Pancreas (tissue), 10 donors: ENCODE measurements at places on chromosomes 1 and 21. TPM values are rescaled to one million over a fixed set of nuclear protein-coding genes. Genes with fewer than 3 reads are reported as not detected.

- H3K4me1 ChIP-seq: peaks cover 3% of the 10 kb centered on the region
- DNase-seq: no peak
- no peaks in the 10 kb centered on the region for H3K36me3 ChIP-seq
These were observed 20.0 kb upstream of the RD3 start for GRCh38 chr1:211511947-211512346.

HMGN2 gene
- 121 TPM for total RNA-seq

MIXL1 gene
- total RNA-seq: not detected

- H3K27me3 ChIP-seq: no peaks in the 10 kb centered on the region
- H3K4me1 ChIP-seq: no peaks in the 10 kb centered on the region
These were observed 9.3 kb downstream of the SLAMF8 start for GRCh38 chr1:159835862-159836525.

TEX38 gene
- total RNA-seq: not detected

DNA sequence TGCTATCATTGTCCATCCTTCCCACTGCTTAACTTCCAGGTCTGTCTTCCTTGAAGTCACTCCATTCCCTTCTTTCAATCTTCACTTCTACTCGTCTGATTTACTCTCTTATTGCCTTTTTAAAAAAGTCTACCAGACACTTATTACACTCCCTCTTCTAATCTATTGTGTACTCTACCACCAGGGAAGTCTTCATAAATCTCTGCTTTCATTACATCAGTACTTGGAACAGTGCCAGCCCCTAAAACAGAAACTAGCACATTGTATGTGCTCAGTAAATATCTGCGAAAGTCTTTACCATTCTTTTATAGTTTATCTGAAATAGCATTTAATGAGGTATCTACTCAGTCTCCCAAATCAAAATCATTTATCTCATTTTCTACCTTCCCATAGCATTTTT, 236.4 kb downstream of the USH2A start:
- H3K4me3 ChIP-seq: no peak overlapping the region
- H3K27me3 ChIP-seq: no peaks in the 10 kb centered on the region
- no peak overlapping the region for H3K27ac ChIP-seq
- H3K36me3 ChIP-seq: no peaks in the 10 kb centered on the region
- no peaks in the 10 kb centered on the region for H3K4me1 ChIP-seq

DNA sequence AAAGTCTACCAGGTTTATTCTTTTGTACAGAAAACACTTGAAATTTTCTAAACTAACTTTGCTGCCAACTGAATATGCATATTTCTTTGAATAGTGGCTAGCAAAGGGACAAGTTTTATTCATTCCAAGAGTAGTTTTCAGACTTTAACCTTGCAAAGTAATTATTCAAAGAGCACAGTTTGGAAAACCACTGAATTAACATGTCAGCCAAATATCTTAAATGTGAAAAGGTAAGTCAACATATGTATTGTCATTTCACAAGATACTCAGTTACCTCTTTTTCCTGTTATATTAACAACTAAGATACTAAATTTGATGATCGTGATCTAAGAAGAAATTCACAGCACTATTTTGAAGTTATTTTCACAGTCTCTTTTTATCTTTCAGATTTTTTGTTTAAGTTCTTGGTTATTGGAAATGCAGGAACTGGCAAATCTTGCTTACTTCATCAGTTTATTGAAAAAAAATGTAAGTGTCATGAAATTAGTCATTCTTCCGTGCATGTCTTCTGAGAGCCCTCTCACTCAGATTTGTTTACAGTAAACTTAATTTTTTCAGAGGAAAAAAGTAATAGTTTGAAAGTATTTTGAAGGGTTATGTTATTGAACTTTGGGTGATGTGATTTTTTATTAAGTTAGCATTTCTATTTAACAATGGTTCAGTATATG, 15.3 kb downstream of the RAB4A start:
- H3K27ac ChIP-seq: no peak overlapping the region
- H3K27me3 ChIP-seq: no peaks in the 10 kb centered on the region
- no peak for DNase-seq
- no peaks in the 10 kb centered on the region for H3K4me1 ChIP-seq

- H3K27ac ChIP-seq: no peak overlapping the region
- H3K4me1 ChIP-seq: no peaks in the 10 kb centered on the region
- DNase-seq: no peak
- no peaks in the 10 kb centered on the region for H3K27me3 ChIP-seq
These were observed 30.9 kb downstream of the PROX1 start for GRCh38 chr1:214018386-214019268.

AGMAT gene
- 0.57 TPM for total RNA-seq

FCN3 gene
- total RNA-seq: 2.3 TPM

UBXN10 gene
- total RNA-seq: 0.54 TPM

GRCh38 chr1:68314151-68314780, 81.9 kb upstream of the WLS start:
- no peaks in the 10 kb centered on the region for H3K27me3 ChIP-seq
- H3K4me1 ChIP-seq: no peaks in the 10 kb centered on the region
- DNase-seq: no peak

DNA sequence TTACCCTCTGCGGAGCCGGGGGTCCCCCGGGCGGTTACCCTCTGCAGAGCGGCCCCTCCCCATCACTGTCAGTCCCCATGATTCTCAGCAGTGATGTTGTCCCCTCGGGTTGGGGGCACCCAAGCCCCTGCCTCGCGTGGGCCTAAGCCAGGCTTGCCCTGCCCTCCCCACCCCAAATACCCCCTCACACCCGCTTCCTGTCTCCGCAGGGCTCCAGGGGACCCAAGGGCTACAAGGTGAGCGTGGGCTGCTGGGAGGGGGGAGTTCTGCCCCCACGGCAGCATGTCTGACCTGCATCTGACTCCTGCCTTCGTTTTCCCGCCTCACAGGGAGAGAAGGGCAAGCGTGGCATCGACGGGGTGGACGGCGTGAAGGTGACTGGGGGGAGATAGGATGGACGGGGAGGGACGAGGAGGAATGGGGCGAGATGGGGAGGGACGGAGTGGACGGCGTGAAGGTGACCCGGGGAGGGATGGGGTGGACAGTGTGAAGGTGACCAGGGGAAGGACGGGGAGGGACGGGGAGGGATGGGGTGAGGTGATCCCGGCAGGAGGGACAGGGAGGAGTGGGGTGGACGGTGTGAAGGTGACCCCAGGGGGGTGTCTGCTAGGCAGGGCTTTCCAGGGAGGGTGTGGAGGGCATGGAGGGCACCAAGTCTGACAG, 8.6 kb downstream of the COL6A1 start:
- H3K4me1 ChIP-seq: no peaks in the 10 kb centered on the region
- no peaks in the 10 kb centered on the region for H3K36me3 ChIP-seq
- H3K27me3 ChIP-seq: no peaks in the 10 kb centered on the region
- no peak overlapping the region for H3K27ac ChIP-seq
- no peak for DNase-seq

DNA sequence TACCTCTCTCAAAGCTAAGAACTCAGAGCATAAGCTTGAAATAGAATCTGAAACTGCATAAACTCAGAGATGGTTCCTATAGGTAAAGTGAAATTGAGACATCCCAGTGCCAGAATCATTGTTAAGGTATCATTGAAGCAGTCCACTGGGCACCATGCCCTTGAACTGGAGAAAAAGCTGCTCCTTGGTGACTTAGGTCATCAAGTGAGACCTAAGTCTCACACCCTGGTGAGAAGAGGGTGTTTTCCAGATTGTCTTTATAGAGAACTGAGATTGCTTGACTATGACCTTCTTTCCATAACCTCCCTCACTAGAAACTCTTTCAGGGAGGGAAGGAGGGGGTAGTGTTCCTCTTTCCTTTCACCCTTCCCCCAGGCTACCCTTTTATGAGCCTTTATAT, 9.4 kb upstream of the ATP6V1G3 start:
- H3K4me1 ChIP-seq: no peaks in the 10 kb centered on the region
- H3K4me3 ChIP-seq: no peak overlapping the region
- no peaks in the 10 kb centered on the region for H3K27me3 ChIP-seq
- H3K36me3 ChIP-seq: no peaks in the 10 kb centered on the region

GRCh38 chr1:192061556-192061955, 96.7 kb upstream of the RGS18 start:
- H3K27ac ChIP-seq: no peak overlapping the region
- no peaks in the 10 kb centered on the region for H3K36me3 ChIP-seq
- no peak for DNase-seq
- no peaks in the 10 kb centered on the region for H3K27me3 ChIP-seq
- H3K4me1 ChIP-seq: no peaks in the 10 kb centered on the region

- no peak overlapping the region for H3K4me3 ChIP-seq
- no peaks in the 10 kb centered on the region for H3K27me3 ChIP-seq
- H3K4me1 ChIP-seq: no peaks in the 10 kb centered on the region
- no peaks in the 10 kb centered on the region for H3K36me3 ChIP-seq
These were observed 451.5 kb upstream of the ADAMTS5 start for GRCh38 chr21:27418346-27418745.

KPRP gene
- total RNA-seq: not detected

LCE1F gene
- not detected for total RNA-seq

GRCh38 chr1:189658381-189658780, 819.3 kb downstream of the BRINP3 start:
- no peak overlapping the region for H3K4me3 ChIP-seq
- DNase-seq: no peak
- H3K4me1 ChIP-seq: no peaks in the 10 kb centered on the region

DNA sequence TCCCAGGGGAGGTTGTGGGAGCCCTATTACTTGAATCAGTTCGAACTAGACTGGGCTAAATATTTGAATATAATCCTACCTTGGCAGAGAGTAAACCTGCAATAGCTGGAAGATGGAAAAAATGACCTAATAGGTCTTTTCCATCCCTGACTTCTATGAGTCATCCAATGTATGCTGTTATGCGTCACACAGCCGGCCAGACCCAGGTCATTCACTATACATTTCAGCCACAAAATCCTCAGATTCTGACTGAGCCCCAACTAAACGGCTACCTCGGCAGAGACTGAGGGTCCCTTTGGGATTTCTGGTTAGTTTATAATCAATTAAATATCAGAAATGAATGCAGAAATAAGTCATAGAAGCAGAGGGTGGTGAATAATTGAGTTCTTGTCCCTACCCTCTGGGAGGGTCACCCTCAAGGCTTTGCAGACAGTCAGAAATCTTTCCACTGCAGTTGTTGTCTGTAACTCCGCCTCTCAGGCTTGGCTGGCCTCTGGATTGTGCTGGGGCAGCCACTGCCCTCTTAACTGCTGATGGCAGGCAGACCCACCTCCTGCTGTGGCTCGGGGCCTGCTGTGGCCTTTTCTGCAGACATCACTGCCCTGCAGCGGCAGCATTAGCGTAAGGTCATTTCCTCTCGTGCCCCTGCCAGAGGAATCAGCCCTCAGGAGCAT, 240.5 kb downstream of the TGFB2 start:
- no peaks in the 10 kb centered on the region for H3K27me3 ChIP-seq
- H3K27ac ChIP-seq: no peak overlapping the region
- no peak overlapping the region for H3K4me3 ChIP-seq
- no peaks in the 10 kb centered on the region for H3K36me3 ChIP-seq
- DNase-seq: no peak
- no peaks in the 10 kb centered on the region for H3K4me1 ChIP-seq

DNA sequence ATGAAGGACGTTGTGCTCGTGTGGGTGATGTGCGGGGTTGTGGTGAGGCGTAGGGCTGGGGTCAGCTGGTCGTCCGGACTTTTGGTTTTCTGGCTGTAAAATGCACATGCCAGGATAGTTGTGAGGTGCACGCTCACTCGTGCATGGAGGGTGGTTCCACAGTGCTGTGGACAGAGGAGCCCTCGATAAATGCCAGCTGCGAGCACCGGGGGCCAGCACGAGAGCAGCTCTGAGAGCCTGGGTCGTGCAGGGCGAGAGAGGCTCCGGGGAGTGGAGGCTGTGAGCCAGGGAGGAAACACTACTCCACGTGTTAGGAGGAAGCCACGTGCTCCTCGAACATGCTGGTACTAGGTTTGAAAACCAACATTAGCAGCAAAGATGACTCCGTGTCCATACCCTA, 39.4 kb downstream of the COL18A1 start:
- no peaks in the 10 kb centered on the region for H3K36me3 ChIP-seq
- no peak overlapping the region for H3K27ac ChIP-seq
- no peak for DNase-seq
- no peaks in the 10 kb centered on the region for H3K27me3 ChIP-seq
- no peaks in the 10 kb centered on the region for H3K4me1 ChIP-seq

LRRC71 gene
- not detected for total RNA-seq

RIPK4 gene
- total RNA-seq: 10.0 TPM

GRCh38 chr1:28815533-28816185, 3.7 kb downstream of the OPRD1 start:
- H3K27me3 ChIP-seq: no peaks in the 10 kb centered on the region
- DNase-seq: no peak
- no peak overlapping the region for H3K27ac ChIP-seq
- H3K36me3 ChIP-seq: no peaks in the 10 kb centered on the region

DNA sequence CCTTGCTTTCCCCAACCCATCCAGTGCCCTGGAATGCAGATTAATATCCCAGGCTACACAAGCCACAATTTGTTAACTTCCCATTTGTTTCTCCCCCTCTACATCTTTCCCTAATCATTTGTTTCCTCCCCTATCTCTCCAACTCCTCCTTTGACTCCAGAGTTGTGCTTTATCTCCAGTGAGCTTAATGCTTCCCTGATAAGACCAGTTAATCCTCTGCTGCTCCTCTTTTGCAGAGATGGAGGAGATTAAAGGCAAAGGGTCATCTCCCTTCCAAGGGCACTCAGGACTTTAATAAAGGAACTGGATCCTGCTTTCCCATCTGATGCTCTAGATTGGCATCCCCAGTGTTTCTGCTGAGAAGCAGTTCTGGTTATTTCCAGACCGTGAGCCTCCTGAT, 7.1 kb downstream of the FAM78B start:
- DNase-seq: no peak
- H3K27ac ChIP-seq: no peak overlapping the region
- no peaks in the 10 kb centered on the region for H3K27me3 ChIP-seq
- H3K4me1 ChIP-seq: no peaks in the 10 kb centered on the region
- no peaks in the 10 kb centered on the region for H3K36me3 ChIP-seq

DNA sequence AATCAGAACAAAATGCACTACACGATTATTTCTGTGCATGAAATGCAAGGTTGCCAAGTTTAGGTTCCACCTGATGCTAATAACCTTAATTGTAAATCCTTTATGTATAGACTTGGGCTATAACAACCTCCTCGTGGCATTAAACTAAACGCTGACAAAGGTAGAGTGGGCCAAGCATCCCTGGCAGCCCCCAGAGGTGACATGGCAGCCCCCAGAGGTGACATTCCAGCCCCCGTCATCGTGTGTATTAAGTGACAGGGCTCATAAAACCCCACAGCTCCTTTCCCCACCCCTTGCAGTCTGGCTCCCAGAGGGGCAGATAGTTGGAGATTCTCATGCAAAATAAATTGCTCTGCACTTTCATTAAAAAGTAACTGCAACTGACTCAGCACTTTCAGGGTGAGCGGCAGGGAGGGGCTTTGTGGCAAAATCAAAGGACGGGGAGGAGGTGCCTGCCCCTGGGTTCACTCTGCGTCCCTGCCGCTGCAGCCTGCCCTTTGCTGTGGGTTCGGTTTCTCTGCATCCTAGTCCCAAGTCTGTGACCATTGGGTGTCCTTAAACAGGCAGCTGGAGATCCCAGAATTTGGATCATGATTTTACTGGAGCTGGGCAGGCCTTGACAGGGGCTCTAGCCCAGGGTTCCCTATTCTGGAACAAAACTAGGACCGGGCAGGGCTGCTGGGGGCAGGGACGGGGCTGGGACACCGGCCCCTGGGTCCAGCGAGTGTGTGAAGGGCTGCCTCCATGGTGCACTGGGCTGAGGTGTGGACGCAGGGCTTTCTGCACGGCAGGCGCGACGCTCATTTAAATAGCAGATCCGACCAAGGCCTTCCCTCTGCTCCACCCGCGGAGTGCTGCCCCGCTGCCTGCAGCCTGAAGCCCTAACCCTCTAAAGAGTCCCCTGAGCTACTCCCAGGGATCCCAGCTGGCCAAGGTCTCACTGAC, 234.9 kb upstream of the VAMP3 start:
- no peaks in the 10 kb centered on the region for H3K4me1 ChIP-seq
- H3K36me3 ChIP-seq: no peaks in the 10 kb centered on the region
- DNase-seq: peak; percentile 30
- no peak overlapping the region for H3K27ac ChIP-seq

GRCh38 chr1:119885903-119886783, 10.2 kb downstream of the ADAM30 start:
- no peak overlapping the region for H3K27ac ChIP-seq
- H3K27me3 ChIP-seq: no peaks in the 10 kb centered on the region
- no peak overlapping the region for H3K4me3 ChIP-seq
- H3K36me3 ChIP-seq: no peaks in the 10 kb centered on the region
- H3K4me1 ChIP-seq: no peaks in the 10 kb centered on the region
